ENCODE measurements at places on chromosomes 7 and 10. TPM values are rescaled to one million over a fixed set of nuclear protein-coding genes. Genes with fewer than 3 reads are reported as not detected.

DNA sequence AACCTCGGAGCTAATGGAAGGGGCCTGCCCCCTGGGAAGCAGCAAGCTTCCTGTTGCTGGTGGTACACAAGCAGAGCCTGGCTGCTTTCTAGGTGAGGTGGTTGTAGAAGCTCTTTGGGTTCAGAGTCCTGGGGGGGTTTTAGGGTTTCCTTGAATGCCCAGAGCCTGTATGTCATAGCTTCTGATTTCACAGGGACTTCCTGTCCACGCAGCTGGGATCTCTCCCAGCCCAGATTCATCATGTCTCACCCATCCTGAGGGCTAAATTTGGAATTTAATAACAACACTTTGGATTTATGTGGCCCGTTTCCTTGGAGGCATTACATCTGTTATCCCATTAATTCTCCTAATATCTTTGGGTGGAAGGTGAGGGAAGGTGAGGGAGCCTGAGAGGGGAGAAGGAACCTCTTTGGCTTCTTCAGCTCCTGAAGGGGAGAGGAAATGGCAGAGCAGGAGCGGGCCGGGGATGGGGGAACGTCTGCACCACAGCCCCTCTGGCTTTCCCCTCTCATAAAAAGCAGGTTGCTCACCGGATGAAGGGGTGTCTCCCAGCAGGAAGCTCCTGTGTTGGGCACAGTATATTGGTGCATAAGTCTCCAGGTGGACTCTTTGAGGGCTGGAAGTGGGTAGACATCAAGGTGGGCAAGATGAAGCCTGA lies 19.7 kb downstream of the RPS24 start:
- DNase-seq = no peak

The COL28A1 gene
- total RNA-seq = not detected

DNA sequence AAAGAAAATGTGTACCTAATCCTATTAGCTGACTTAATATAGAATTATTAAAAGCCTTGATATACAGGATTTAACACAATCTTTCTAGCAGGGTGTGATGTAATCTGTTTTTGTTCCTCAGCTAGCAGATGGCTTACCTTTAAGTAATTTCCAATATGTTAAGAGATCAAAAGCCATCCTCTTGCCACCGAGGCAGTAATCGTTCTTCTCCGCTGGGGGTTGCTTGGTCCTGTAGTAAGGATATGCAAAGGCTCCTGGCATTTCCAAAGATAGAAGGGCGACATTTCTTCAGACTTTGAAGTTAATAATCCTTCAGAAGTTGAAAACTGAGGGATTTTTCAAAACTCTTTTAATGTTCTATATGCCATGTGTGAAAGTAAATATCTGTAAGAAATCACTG lies 156.4 kb downstream of the FZD1 start:
- DNase-seq = no peak

- no peak for DNase-seq
These were observed 310.8 kb downstream of the TCERG1L start for GRCh38 chr10:131000743-131001142.

The ENKUR gene
- not detected for total RNA-seq

GRCh38 chr7:27111042-27111750 lies 8.7 kb upstream of the HOXA2 start:
- DNase-seq = peak; percentile 96

The C10orf53 gene
- total RNA-seq = not detected
